Activated B cell treated with CpG ODN at 0.5 μM for 24 hours (primary cell): ENCODE measurements at places on chromosomes 5 and 9. TPM values are rescaled to one million over a fixed set of nuclear protein-coding genes. Genes with fewer than 3 reads are reported as not detected.

- DNase-seq: peak; percentile 67
These were observed 35.5 kb upstream of the B4GALT1 start for GRCh38 chr9:33202552-33203201.

TSSK1B gene
- total RNA-seq: not detected in 2 replicates

SPATA31A3 gene
- total RNA-seq: not detected in 2 replicates

KIAA0825 gene
- total RNA-seq: 1.4 and 2.3 TPM in 2 replicates

GRCh38 chr5:136026636-136027035 lies 2.2 kb upstream of the TGFBI start:
- no peak for DNase-seq

DIRAS2 gene
- total RNA-seq: not detected in 2 replicates

DNA sequence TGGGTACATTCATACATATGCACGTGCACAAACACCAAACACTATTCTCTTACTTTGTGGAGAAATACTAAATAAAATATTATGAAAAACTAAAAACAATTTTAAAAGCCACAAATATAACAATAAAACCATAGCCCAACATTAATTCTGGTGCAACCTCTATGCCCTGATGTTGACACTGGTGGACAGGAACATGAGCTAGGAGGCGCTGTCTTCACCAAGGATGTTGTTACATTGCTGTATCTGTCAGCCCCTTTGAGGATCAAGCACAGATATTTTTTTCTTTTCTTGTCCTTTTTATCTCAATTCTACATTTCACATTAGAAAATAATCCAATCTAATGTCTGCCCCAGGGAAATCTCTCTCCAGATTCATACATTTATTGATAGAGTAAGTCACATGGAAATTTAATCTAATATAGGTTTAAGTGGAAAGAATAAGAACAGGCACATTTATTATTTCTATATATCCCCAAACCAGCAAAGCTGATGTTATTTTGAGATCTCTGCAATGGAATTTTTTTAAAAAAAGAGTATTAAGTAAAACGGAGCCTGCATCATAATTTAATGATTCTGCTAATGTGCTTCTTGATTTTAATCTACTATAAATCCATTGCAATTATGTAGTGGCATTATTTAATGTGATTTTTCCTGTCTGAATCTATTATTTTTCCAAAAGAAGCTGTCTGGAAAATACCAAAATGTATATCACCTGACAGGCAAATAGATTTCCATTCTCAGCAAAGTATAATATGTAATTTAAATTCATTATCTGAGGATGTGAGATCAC lies 716.5 kb downstream of the MTRR start:
- DNase-seq: no peak

DNA sequence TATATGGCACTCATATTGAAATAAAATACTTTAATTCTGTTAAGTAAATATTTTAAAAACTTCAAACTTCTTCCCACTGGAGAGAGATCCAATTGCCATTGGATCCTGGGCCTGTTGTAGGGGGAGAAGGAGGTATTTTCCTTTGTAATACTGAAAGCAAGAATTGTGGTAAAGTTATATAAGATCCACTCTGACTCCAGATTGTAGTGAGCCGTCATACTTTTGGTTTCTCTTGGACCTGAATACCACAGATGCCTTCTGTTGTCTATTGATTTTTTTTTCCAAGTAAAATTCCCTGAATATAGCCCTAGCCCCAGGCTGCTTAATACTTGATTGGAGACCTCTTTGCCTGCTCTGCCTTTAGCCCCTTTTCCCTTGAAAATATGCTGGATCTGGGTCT lies 86.9 kb downstream of the ATG10 start:
- no peak for DNase-seq

GRCh38 chr9:110626101-110626829 lies 42.3 kb upstream of the MUSK start:
- DNase-seq: no peak

DNA sequence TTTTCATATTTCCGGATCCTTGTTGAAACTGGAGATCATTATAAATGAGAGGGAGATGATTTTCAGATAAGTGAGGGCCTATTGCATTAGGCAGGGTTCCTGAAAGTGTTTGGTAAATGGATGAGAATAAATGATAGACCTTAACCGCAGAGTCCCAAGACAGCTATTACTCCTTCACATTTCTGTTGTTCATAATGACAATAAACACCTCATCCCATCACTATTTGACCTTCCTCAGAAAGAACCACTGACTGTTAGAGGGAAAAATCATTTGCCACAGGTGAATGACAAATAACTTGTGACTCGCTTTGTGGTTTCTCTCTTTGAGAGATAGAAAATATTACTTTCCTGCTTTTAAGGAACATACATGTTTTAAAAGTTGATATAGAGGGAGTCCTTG lies 47.3 kb upstream of the TRMT10B start:
- no peak for DNase-seq

C5orf52 gene
- not detected in 2 replicates for total RNA-seq

GRCh38 chr5:109942646-109943045 lies 252.9 kb downstream of the MAN2A1 start:
- DNase-seq: no peak

GRCh38 chr9:21121079-21121478 lies 20.6 kb downstream of the IFNW1 start:
- DNase-seq: no peak

GRCh38 chr5:112356178-112356956 lies 62.7 kb downstream of the EPB41L4A start:
- no peak for DNase-seq

DNA sequence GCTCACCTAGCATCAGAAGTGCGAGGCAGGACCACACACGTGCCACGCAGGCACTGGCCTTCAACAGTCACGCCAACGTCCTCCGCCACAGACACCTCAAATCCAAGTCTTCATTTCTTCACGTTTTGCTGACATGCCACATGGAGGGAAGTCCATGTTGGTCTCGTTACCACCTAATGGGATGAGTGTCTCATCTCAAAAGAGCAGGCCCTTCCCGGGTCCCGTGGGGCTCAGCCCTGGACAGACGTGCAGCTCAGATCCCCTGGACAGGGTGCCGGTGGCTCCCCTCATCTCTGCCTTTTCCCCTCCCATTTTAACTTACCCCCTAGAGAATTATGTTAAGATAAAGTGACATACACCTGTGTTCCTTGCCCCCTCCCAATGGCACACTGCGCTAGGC lies 76.8 kb downstream of the MRPL36 start:
- no peak for DNase-seq

DNA sequence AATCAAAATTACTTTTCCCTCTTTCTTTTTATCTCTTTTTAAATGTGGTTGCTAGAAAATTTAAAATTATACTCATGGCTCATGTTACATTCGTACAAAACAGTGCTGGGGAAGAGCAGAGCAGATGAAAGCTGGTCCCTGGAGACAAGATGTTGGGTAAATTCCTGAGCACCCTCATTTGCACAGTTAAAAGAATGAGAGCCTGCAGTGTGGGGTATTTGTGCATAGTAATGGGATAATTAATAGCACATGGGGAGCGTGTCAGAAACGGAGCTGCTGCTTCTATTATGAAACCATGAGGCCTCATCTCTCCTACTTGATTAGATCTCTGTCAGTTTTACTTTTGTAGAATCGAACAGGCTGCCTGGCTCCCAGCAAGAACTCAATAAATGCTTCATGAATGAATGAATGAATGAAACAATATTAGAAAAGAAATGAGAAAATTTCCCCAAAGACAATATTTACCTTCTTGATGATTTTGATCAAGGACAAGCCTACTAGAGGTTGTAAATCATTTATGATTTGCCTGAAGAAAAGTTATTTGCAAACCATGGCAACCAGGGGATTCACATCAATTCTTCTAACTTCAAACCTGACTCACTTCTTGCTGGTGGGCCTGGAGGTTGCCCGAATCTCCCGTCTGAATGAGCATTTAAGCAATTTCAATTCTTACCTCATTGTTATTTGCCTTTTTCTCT lies 177.2 kb upstream of the TUT7 start:
- no peak for DNase-seq

SAXO1 gene
- total RNA-seq: 0.02 TPM in 1 of 2 replicates, not detected in the other

PLAC8L1 gene
- 0.37 and 0.78 TPM in 2 replicates for total RNA-seq

GRCh38 chr5:148962761-148963324 lies 100.0 kb downstream of the SH3TC2 start:
- no peak for DNase-seq

LCN1 gene
- total RNA-seq: not detected in 2 replicates

NRARP gene
- 1.9 and 3.0 TPM in 2 replicates for total RNA-seq
